ENCODE measurements at places on chromosomes 11 and 22. TPM values are rescaled to one million over a fixed set of nuclear protein-coding genes. Genes with fewer than 3 reads are reported as not detected.
A peak's percentile ranks its signal among the peaks of the same experiment; 100 is the strongest.

The OR51E2 gene
- not detected for total RNA-seq

The HBE1 gene
- total RNA-seq = not detected

The TLCD5 gene
- total RNA-seq = 0.31 TPM

The GPR152 gene
- not detected for total RNA-seq

The C22orf15 gene
- not detected for total RNA-seq

The GP1BB gene
- total RNA-seq = 4.8 TPM

The TOB2 gene
- 23.8 TPM for total RNA-seq

DNA sequence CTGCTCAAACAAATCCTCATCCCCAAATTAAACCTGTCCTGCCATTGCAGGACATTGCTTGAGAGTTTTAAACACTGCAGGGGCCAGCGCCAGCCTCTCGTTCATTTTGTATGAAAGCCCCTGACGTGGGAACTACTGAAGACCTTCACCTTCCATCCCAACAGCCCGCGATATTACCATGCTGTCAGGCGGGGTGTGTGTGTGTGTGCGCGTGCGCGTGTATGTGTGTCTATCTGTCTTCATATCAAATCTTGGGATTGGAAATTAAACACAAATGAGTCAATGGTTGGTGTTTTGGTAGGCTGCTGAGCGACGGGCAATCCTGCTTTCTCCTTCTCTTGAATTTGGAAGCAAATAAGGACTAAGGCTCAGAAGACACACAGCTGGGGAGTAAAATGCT is 776.9 kb downstream of the TBC1D22A start:
- DNase-seq = no peak
- no peaks in the 10 kb centered on the region for H3K27me3 ChIP-seq
- H3K27ac ChIP-seq = no peak overlapping the region
- no peak overlapping the region for H3K4me3 ChIP-seq

- no peak overlapping the region for H3K27ac ChIP-seq
- DNase-seq = no peak
- H3K4me1 ChIP-seq = no peaks in the 10 kb centered on the region
- H3K36me3 ChIP-seq = no peaks in the 10 kb centered on the region
These were observed 29.0 kb upstream of the KCNQ1OT1 start for GRCh38 chr11:2728663-2729332.

DNA sequence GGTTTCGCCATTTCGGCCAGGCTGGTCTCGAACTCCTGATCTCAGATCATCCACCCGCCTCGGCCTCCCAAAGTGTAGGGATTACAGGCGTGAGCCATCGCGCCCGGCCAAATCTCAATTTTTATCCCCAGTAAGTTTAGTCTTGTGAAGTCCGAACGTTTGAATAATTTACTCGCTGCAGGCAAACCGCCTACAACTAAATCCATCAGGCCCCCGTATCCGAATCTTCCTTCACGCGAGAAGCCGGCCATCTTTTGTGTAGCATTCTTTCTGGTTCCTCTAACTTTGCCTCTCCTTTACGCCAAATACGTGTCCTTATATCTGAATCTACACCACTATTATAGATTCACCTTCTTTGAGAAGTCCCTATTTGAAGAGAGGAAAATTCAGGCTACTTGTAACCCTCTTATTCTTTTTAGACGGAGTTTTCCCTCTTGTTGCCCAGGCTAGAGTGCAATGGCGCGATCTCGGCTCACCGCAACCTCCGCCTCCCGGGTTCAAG is 581 bp upstream of the EIF3L start:
- H3K4me3 ChIP-seq = peak overlapping the region; percentile 73
- DNase-seq = no peak
- peaks cover 15% of the 10 kb centered on the region for H3K4me1 ChIP-seq
- no peaks in the 10 kb centered on the region for H3K27me3 ChIP-seq
- no peaks in the 10 kb centered on the region for H3K36me3 ChIP-seq

DNA sequence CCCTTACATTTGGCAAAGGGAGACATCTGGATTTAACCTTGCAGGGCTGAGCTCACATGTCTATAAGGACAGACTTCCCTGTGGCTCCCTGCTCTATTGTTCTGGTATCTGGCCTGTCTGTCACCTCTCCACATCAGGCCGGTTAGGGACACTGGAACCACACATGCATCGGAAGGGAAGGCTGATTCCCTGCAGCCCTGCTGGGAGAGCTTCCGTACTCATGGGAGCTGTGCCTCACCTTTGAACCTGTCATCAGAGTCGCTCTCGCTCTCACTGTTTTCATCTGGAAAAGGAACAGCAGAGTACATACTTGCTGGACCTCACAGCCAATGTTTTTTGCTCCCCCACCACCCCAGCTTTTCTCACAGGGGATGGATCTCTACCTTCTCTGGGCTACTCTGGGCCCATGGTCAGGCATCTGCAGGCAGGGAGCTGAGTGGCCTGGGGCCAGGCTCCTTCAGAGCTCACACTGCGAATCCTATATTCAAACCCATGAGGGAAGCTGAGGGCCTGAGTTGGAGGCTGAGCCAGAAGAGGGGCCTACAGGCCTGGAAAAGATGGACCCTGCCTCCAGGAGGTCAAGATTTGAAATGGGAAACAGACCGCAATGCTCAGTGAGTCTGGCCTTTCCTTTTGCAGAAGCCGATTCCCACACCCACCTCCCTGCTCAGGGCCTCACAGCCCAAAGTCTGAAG is 31.3 kb downstream of the RPL27A start:
- H3K27me3 ChIP-seq = no peaks in the 10 kb centered on the region
- H3K4me1 ChIP-seq = peaks cover 30% of the 10 kb centered on the region
- H3K27ac ChIP-seq = peak overlapping the region; percentile 94
- no peak overlapping the region for H3K4me3 ChIP-seq
- H3K36me3 ChIP-seq = peaks cover 72% of the 10 kb centered on the region

- H3K27ac ChIP-seq = no peak overlapping the region
- H3K27me3 ChIP-seq = no peaks in the 10 kb centered on the region
- no peaks in the 10 kb centered on the region for H3K36me3 ChIP-seq
- H3K4me3 ChIP-seq = no peak overlapping the region
- no peak for DNase-seq
- H3K4me1 ChIP-seq = no peaks in the 10 kb centered on the region
These were observed 60.9 kb downstream of the GRIA4 start for GRCh38 chr11:105670811-105671210.

- no peak for DNase-seq
- no peaks in the 10 kb centered on the region for H3K4me1 ChIP-seq
- no peak overlapping the region for H3K27ac ChIP-seq
- H3K36me3 ChIP-seq = no peaks in the 10 kb centered on the region
These were observed 5.7 kb upstream of the SULT4A1 start for GRCh38 chr22:43867839-43868635.

DNA sequence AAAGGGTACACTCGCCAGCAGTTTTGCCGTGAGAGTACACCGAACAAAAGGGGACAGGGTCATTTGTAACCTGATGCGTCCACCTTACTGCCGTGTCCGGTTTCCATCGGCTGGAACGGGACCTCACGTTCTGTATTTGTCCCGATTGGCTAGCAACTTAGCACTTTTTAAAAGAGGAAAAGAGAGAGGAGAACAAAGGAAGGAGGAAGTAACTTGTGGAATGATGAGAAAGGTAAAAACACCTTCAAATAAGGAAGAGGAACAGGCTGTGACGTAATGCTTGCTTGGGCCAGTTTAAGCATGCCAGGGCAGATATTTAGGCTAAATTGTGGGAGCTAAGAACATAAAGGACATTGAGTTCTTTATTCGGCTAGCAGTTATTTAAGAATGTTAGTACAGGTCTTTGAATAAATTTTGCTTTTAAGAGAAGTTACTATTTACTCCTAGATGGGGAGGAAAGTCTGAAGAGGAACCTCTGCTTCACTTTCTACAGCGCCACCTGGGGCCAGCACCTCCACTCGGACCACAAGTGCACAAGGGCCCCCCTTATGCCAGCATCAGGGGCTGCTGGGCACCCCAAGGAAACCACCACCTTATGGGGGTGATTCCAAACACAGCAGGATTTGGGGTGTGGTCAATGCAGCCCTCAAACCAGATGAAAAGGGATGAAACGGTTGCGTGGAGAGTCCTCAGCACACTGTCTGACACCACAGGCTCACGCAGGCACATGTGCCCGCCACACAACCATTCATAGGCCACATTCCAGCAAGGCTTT is 5.8 kb downstream of the ARSA start:
- H3K4me1 ChIP-seq = peaks cover 49% of the 10 kb centered on the region
- H3K27ac ChIP-seq = peak overlapping the region; percentile 91
- no peak for DNase-seq
- H3K4me3 ChIP-seq = peak overlapping the region; percentile 38
- H3K27me3 ChIP-seq = no peaks in the 10 kb centered on the region

GRCh38 chr11:107217444-107217843 is 199.2 kb upstream of the GUCY1A2 start:
- H3K36me3 ChIP-seq = no peaks in the 10 kb centered on the region
- H3K27ac ChIP-seq = no peak overlapping the region
- DNase-seq = no peak
- no peaks in the 10 kb centered on the region for H3K4me1 ChIP-seq
- no peaks in the 10 kb centered on the region for H3K27me3 ChIP-seq

DNA sequence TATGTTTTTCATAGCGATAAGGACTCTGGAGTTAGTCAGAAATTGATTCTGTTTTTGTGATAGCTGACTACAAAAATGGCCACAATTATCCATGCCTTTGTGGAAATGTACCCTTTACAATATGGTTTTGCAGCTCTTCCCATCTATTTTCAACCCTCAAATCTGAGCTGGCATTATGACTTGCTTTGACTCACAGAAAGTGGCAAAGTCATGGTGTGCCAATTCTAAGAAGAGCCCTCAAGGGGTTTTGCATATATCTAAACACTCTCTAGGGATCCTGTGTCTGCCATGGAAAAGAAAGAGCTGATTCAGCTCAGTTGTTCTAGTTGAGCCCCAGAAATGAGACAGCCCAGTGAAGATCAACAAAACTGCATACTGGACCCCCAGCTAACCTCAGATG is 390.5 kb upstream of the RAG2 start:
- DNase-seq = no peak
- no peaks in the 10 kb centered on the region for H3K4me1 ChIP-seq
- H3K27me3 ChIP-seq = no peaks in the 10 kb centered on the region
- no peak overlapping the region for H3K27ac ChIP-seq

DNA sequence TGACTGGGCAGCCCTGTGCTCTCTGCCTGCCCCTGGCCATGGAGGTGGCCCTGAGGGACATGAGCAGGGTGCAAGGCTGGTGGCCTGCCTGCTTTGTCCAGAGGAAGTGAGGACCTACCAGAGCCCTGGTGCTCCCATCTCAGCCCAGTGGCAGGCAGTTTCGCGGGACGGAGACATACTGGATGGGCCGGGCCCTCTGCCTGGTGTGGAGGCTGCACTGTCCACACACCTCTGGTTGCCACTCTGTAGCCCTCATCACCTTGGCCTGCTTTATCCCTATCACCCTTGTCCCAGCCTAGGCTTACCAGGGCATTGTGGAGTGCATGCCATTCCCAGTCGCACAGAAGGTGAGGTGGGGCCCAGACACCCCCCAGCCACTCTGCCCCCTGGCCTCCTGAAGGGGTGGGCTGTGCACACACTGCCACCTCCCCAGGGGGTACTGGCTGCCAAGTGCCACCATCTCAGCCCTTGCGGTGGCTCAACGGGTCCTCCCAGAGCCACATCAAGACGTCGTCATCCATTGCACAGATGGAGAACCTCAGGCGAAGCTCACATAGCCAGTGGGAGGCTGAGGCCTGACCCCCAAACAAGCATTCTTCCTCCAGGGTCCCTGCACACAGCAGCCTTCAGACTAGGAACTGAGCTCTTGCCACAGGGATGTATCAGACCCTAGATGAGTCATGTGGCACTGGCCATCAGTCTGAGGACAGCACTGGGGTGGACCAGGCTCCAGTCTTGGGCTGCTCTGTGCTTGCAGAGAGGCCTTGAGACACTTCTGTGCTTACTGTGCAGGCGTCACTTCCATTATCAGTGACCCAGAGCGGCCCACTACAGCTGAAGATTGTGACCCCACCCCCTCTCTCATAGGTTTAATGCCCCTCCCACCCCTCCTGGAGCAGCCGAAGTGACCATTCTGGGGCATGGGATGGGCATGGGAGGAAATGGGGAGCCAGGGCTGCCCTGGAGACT is 176.1 kb downstream of the IGLL1 start:
- no peaks in the 10 kb centered on the region for H3K27me3 ChIP-seq
- DNase-seq = no peak
- no peak overlapping the region for H3K4me3 ChIP-seq
- no peaks in the 10 kb centered on the region for H3K4me1 ChIP-seq

DNA sequence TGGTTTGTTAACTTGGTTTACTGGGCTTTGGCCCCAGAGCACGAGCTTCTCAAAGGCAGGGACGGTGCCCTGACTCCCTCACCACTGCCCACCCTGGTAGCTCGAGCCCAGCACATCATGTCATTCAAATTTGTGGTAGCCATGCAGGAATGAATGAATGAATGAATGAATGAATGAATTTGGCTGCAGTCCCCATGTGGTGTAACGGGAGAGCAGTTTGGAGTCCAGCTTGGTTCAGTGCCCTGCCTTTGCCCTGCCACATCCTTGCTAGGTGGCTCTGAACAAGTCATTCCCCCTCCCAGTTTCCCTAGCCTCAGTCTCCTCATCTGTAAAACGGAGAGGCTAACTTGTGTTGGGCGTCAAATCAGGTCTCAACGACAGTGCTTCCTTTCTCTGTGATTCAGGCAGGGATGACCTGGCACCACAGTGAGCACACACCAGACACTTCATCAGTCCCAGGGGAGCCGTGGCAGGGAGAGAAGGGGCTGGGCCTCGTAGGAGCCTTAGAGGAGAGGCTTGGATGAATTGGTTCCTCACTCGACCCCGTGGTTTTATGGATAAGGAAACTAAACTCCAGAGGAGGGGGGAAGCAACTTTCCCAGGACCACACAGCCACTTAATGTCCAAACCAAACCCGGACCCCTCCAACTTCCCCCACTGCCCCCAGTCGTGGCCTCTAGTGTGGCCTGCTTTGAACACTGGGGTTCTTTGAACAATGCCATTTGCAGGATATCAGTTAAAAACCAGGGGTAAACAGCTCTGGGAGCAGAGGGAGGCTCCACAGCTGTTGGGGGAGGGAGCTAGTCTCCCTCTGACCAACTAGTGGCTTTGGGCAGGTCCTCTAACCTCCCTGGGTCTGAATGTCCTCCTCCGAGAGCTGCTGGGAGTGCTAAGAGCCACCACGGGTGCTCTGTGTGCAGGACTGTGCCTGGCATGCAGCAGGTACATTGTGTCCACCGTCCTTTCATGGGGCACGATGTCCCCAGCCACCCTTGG is 86.2 kb downstream of the CACNA1I start:
- H3K27me3 ChIP-seq = peaks cover 82% of the 10 kb centered on the region
- no peak for DNase-seq
- H3K4me1 ChIP-seq = peaks cover 2% of the 10 kb centered on the region
- H3K27ac ChIP-seq = no peak overlapping the region

DNA sequence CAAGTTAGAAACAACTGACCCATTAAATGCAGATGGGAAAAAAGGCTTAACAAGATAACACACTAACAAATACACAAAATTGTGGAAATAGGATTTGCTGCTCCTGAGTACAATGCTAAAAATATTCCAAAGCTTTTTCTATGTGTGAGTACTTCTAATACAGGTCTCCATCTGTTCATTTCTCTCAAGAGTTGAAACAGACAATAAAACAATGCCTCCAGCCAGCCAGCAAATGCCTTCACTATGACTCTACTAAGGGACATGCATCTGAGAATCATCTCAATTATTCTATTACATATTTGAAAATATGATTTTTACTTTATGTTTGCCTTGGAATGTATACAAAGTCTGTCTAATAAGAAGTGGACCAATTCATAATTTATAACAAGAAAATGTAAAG is 119.0 kb downstream of the CADM1 start:
- no peaks in the 10 kb centered on the region for H3K36me3 ChIP-seq
- no peak overlapping the region for H3K4me3 ChIP-seq
- H3K27ac ChIP-seq = no peak overlapping the region
